IMR-90 (cell line): ENCODE measurements at places on chromosomes 3 and 15. TPM values are rescaled to one million over a fixed set of nuclear protein-coding genes. Genes with fewer than 3 reads are reported as not detected.

DNA sequence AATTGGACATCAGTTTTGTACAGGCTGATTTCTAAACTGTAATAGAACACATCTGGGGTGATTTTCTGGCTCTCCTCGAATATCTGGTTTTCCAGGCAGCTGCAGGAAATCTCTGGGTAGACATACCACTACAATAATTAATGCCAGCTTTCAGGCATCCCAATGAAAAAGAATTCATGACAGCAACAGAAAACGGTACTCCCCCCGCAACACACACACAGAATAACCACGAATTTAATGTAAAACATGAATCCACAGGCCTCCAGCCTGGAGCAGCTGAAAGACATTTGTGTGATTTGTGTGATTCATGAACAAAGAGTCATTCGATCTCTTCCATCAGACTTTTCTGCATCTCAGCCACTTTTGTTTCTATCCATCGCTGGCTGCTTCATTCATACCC is 262.2 kb downstream of the MAGI1 start:
- no peaks in the 10 kb centered on the region for H3K36me3 ChIP-seq
- DNase-seq = peak; percentile 61
- no peak overlapping the region for H3K4me3 ChIP-seq
- H3K4me1 ChIP-seq = peaks cover 10% of the 10 kb centered on the region

DNA sequence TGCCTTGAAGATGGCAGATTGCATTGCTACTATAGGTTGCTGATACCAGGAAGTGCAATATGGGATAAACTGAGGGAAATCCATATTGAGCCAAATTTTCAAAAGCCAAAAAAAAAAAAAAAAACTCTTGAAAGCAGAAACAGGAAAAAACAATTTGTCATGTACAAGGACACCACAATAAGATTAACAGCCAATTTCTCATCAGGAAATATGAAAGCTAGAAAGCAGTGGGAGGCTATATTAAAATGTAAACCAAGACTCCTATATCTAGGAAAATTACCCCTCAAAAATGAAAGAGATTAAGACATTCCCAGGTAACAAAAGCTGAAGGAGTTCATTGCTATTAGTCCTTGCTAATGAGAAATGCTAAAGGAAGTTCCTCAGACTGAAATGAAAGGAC is 462.8 kb upstream of the DPH6 start:
- H3K4me1 ChIP-seq = no peaks in the 10 kb centered on the region
- no peak overlapping the region for H3K27ac ChIP-seq
- H3K4me3 ChIP-seq = no peak overlapping the region
- no peaks in the 10 kb centered on the region for H3K27me3 ChIP-seq
- no peak for DNase-seq
- no peaks in the 10 kb centered on the region for H3K36me3 ChIP-seq

CPA3 gene
- total RNA-seq = 0.28 TPM in 1 of 2 replicates, not detected in the other

SLC6A11 gene
- not detected in 2 replicates for total RNA-seq

SH2D7 gene
- total RNA-seq = not detected in 2 replicates
